ENCODE measurements at places on chromosomes 13 and 19.
A peak's percentile ranks its signal among the peaks of the same experiment; 100 is the strongest.

GRCh38 chr13:72127031-72127430 is 260.0 kb upstream of the DACH1 start:
- DNase-seq = no peak
- H3K27me3 ChIP-seq = no peaks in the 10 kb centered on the region
- H3K4me1 ChIP-seq = no peaks in the 10 kb centered on the region
- no peaks in the 10 kb centered on the region for H3K36me3 ChIP-seq
- no peak overlapping the region for H3K27ac ChIP-seq

- H3K36me3 ChIP-seq = no peaks in the 10 kb centered on the region
- no peak overlapping the region for H3K27ac ChIP-seq
- peaks cover 5% of the 10 kb centered on the region for H3K4me1 ChIP-seq
- no peaks in the 10 kb centered on the region for H3K27me3 ChIP-seq
- no peak for DNase-seq
These were observed 809 bp downstream of the MYO1F start for GRCh38 chr19:8576273-8576993.

DNA sequence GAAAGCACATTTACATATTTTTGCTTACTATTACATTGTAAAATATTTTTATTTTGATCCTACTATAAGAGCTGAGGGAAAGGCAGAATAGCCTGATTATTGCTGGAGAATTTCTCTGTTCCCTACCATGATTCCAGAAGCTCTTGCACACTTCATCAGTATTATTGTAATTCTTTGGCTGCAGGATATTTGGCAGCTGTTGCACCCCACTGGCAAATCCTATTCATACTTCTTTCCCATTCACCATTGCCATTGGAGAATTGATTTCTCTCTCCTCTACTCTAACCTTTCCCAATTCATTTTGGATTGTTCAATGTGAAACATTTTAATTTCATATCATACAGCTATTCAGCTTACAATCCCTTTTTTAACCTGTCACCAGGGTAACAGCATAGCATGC is 238.0 kb downstream of the GGACT start:
- no peak for DNase-seq
- H3K4me3 ChIP-seq = no peak overlapping the region
- no peaks in the 10 kb centered on the region for H3K27me3 ChIP-seq

DNA sequence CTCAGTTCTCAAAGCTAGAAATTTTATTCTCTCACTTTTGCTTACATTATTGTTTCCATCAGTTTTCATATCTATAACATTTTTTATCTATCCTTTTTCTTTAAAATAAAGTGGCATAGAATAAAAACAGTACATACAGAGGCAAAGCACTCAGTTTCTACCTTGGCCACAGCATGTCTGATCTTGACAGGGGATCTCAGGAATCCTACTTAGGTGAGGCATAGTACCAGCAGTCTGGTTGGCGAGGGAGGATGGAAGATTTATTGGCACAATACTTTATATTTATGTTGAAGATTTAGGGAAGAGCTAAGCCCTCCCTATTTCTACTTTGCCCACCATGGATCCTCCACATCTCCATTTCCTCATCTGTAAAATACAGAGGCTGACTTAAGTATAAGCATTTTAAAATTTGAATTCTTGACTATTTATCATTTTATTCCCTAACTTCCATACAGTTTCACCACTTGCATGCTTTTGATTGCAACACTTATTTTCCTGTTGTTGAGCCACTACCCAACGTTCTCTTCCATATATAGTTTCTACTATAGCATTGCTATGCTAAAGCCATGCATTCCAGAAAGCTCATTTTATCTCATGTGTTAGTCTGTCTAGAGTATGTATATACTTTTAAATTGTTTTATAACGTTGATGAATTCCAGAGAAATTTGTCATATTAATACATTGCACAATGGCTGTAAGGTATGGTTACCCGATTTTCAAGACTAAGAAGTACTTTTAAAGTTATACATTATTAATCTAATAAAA is 506.7 kb downstream of the KCTD12 start:
- no peak overlapping the region for H3K4me3 ChIP-seq
- no peak for DNase-seq
- no peaks in the 10 kb centered on the region for H3K36me3 ChIP-seq

GRCh38 chr13:49407936-49408335 is 35.9 kb downstream of the CAB39L start:
- no peak for DNase-seq
- no peak overlapping the region for H3K27ac ChIP-seq

DNA sequence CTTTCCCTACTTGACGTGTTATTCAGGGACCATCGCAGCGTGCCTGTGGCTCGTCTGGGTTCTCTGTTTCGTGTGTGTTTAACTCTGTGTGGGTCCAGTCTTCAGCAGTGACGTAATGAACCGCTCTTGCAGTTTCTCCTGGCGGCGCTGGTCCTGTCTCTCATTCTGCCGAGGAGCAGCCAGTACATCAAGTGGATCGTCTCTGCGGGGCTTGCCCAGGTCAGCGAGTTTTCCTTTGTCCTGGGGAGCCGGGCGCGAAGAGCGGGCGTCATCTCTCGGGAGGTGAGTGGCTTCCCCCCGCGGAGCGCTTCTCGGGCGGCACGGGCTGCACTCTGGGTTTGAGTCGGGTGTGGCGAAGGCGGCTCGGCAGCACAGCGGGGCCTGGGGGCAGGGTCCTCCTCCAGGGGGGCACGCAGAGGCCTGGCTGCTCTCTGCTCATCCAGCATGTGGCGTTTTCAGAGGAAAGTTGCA is 36.3 kb upstream of the TFDP1 start:
- no peak overlapping the region for H3K4me3 ChIP-seq
- no peak for DNase-seq
- H3K27me3 ChIP-seq = no peaks in the 10 kb centered on the region
- peaks cover 16% of the 10 kb centered on the region for H3K4me1 ChIP-seq

- H3K36me3 ChIP-seq = no peaks in the 10 kb centered on the region
- DNase-seq = no peak
- no peak overlapping the region for H3K27ac ChIP-seq
- H3K4me3 ChIP-seq = no peak overlapping the region
- peaks cover 7% of the 10 kb centered on the region for H3K4me1 ChIP-seq
These were observed 295.2 kb downstream of the DCLK1 start for GRCh38 chr13:35835989-35836388.

GRCh38 chr13:28117689-28118377 is 17.5 kb upstream of the FLT3 start:
- no peak overlapping the region for H3K27ac ChIP-seq
- H3K27me3 ChIP-seq = peaks cover 8% of the 10 kb centered on the region
- H3K4me1 ChIP-seq = no peaks in the 10 kb centered on the region
- H3K36me3 ChIP-seq = no peaks in the 10 kb centered on the region
- DNase-seq = no peak
- H3K4me3 ChIP-seq = no peak overlapping the region

- H3K4me3 ChIP-seq = peak overlapping the region; percentile 87
- H3K36me3 ChIP-seq = no peaks in the 10 kb centered on the region
- H3K4me1 ChIP-seq = peaks cover 13% of the 10 kb centered on the region
- H3K27me3 ChIP-seq = 0 out of 2 replicates have a peak, but pooled peaks cover 2% of the 10 kb centered on the region
- H3K27ac ChIP-seq = peak overlapping the region; percentile 44
These were observed 854 bp downstream of the RNASEH2B start for GRCh38 chr13:50910485-50910805.

DNA sequence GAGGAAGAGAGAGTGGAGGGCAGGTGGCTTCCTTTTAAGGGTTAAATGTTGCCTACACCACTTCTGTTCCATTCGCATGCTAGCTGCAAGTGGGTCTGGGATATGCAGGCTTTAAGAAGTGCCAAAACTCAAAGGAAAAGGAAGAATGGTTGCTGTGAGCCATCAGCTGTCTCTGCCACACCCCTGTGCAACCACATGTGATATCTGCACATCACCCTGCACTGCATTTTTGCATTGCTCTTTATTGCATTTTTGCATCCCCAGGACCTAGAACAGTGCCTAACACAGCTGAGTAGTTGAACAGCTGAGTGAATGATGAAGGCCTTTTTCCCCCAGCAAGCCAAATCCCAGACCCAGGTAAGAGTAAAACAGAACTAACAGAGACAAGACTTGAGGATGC is 136.1 kb downstream of the ZIC5 start:
- H3K27ac ChIP-seq = no peak overlapping the region
- H3K4me1 ChIP-seq = no peaks in the 10 kb centered on the region

DNA sequence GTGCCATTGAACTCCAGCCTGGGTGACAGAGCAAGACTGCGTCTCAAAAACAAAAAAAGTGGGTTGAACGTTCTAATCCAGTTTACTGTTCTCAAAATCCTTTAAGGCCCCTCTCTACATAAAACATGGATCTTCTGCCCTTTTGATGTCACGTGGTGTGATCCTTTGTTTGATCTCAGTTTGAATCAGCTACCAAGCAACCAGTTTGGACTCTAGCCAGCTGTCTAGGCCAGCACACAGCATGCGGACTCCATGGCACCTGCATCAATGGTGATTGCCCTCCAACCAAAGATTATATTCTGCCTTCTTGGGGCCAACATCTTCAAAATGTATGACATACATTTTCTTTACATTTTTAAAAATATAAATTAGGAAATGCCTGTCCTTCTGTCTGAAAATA is 365.4 kb downstream of the NDFIP2 start:
- no peaks in the 10 kb centered on the region for H3K4me1 ChIP-seq
- H3K27me3 ChIP-seq = no peaks in the 10 kb centered on the region
- no peak overlapping the region for H3K27ac ChIP-seq

DNA sequence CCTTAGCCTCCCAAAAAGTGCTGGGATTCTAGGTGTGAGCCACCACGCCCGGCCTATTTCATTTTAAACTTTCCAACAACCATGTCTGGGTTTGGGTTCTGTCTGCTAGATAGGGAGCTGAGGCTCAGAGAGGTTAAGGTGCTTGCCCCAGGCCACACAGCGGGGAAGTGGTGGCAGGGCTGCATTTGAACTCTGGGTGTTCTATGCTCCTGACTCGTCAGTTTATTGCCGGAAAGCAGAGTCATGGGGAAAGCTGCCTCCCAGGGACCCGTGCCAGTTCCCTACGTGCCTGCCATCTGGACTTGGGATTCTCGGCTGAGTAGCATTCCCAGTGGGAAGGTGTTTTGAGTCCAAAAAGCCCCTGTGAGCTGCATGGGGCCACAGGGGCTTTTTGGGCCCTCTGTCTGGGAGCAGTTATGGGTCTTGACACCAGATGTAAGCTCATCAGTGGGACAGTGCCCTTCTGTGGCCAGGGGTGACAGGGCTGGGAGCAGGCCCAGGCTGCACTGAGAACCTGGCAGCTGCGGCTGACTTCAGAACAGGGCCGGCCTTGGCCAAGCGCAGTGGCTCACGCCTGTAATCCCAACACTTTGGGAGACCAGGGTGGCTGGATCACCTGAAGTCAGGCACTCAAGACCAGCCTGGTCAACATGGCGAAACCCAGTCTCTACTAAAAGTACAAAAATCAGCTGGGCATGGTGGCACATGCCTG is 10.9 kb downstream of the RFX1 start:
- H3K4me1 ChIP-seq = no peaks in the 10 kb centered on the region
- no peak overlapping the region for H3K4me3 ChIP-seq

DNA sequence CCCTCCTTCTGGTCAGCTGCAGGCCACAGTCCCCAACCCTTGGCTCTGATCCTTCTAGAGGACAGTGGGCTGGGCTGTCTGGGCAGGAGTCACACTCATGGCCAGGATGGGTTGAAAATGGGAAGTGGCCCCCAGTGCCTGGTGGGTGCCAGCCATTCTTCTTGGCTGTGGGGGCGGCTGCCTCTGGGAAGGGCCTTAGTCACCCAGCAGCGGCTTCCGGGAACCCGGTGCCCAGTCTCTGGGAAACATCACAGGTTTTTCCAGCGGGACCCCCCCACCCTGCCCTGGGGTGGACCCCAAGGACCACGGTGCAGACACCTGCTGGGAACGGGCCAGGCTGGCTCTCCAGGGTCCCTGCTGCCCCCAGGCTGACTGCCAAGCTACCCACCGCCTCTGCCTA is 27.3 kb upstream of the SLC7A10 start:
- H3K36me3 ChIP-seq = no peaks in the 10 kb centered on the region
- H3K27ac ChIP-seq = no peak overlapping the region
- no peak overlapping the region for H3K4me3 ChIP-seq

- peaks cover 2% of the 10 kb centered on the region for H3K4me1 ChIP-seq
- H3K4me3 ChIP-seq = no peak overlapping the region
- no peaks in the 10 kb centered on the region for H3K36me3 ChIP-seq
- no peak overlapping the region for H3K27ac ChIP-seq
- peaks cover 13% of the 10 kb centered on the region for H3K27me3 ChIP-seq
These were observed 21.0 kb upstream of the DPP9 start for GRCh38 chr19:4744451-4745174.

- DNase-seq = peak; percentile 81
- H3K27ac ChIP-seq = no peak overlapping the region
- no peak overlapping the region for H3K4me3 ChIP-seq
- H3K4me1 ChIP-seq = peaks cover 2% of the 10 kb centered on the region
- no peaks in the 10 kb centered on the region for H3K36me3 ChIP-seq
These were observed 62.0 kb upstream of the EDNRB start for GRCh38 chr13:77980592-77980991.
